ENCODE measurements at places on chromosomes 12 and 14.

- no peak for DNase-seq
These were observed 123.5 kb upstream of the DYRK2 start for GRCh38 chr12:67524861-67525616.

DNA sequence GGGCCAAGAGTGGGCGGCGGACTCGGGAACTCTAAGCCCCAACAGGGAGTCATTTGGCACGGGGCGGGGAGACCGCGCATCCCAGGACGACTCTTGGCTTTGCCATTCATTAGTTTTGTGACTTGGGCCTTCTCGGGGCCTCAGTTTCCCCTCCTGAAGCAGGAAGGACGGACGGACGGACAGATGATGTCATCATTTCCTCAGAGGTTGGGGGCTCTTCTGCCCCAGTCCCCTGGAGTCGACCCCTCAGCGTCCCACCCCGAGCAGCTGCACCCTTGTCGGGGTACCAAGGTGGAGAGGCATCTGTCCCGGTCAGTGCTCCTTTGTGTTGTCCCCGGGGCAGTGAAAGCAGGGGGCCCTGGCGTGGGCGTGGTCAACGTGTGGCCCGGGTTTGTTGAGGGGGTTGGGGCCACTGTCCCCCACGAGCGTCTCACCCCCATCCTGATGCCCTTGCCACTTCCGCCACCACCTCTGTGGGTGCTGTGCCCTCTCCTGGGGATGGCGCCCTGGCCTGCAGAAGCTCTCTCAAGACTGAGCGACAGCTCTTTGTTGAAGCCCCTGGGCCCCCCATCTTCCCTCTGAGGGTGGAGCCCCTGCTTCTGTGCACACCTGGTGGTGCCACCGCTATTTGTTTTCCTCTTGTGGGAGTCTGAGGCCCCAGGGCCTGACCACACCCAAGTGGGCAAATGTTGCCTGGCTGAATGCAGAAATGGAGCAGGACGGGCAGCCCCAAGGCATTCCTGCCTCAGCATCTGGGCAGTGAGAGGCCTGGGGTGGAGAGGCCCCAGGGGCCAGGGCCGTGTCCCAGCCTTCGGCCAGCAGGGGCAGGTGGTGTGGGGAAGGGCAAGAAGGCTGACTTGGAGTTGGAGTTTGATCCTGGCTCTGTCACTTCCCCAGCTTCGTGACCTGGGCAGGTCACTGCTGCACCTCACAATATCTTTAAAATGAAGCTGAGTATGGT lies 896 bp downstream of the HHIPL1 start:
- no peak for DNase-seq

DNA sequence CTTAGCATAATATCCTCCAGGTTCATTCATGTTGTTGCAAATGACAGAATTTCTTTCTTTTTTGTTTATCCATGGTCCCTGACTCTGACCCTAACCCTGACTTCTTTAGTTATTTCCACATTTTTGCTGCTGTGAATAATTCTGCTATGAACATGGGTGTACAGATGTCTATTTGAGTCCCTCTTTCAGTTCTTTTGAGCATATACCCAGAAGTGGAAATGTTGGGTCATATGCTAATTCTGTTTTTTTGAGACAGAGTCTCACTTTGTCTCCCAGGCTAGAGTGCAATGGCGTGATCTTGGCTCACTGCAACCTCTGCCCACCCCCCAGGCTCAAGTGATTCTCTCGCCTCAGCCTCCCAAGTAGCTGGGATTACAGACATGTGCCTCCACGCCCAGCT lies 33.1 kb downstream of the KNTC1 start:
- DNase-seq = no peak

DNA sequence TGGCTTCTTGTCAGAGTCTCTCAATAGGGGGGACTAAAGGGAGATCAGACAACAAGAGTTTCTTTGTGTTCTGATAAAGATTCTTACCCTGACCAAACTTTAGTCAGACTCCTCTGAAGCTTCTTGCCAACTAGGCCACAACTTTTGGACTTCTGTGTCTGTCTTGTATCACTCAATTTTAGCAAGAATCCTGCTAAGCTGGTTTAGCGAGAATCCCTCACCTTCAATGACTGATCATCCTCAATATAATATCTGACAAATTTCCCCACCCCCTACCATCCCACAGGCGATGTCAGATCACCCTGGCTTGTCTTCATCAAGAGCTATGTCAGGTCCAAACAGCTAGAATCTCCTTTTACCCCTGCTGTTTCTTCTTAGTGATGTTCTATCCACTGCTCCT lies 215.2 kb downstream of the RASSF9 start:
- no peak for DNase-seq

DNA sequence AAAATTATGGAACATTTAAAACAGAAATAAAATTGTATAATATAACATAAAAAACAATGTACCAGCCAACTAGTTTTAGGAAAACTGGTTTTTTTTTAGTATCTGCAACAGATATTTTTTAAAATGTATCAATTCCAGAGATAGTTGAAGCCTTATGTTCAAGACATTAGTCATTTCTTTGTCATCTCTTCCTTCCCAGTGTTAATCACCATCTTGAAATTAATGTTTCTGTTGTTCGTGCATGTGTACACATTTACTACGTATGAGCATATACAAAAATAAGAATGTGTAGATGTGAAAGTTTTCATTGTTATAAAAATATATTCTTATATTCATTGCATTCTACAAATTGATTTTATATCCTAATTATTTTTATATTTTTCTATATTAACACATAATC lies 1062.1 kb downstream of the SLC6A15 start:
- DNase-seq = no peak

- DNase-seq = no peak
These were observed 2.5 kb downstream of the RASSF3 start for GRCh38 chr12:64612843-64613242.

Measured in Right ventricle myocardium superior (tissue), 1 donor.